ENCODE measurements at places on chromosomes 16 and 17.

DNA sequence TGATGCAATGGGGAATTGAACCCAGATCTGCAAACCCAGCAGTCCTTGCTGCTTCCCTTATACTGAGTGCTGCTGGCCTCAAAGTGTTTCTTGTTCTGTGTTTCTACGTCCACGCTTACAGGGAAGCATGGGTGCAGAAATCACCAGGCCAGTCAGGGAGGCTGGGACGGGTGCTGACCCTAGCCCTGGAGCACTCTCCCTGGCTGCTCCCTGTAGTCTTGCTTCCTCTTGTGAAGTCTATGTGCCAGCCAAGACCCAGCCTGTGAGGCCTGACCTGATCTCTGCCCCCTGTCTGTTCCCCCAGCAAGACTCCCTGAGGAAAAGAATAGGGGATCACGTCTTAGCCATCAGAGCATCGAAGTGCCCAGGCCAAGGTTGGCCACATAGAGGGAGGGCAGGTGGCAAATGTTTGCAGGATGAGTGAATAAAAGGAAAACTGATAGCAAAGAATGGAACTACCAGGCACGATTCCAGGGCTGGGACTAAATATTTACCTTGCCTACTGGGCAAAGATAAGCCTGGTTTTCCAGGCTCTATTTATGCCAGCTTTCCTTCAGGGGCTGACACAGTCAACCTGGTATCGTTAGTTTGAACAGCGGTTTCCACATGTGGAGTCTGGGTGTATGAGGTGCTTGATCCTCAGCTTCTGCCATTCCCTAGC is 41.2 kb upstream of the RHOT1 start:
- no peak for DNase-seq

DNA sequence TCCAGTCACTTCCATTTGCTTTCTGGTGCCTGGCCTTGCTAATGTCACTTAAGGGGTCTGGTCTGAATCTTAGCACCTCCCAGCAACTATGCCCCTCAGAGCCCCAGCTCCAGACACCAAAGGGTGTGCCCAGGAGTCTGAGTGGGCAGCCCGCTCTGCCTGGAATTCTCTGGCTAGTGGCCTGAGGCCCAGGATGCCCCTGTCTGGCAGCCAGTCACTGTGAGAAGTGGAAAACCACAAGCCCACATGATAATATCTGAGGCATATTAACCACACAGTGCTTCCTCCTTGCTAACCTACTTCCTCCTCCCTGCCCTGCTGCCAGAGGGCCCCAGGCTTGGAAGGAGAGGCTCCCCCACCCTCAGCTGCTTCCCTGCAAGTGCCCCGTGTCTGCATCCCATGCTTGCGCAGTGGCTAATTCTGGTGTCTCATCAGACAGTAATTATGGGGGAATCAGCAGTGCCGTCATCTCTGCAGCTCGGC is 14.0 kb downstream of the SRCIN1 start:
- DNase-seq = no peak

- DNase-seq = peak; percentile 73
Measured at GRCh38 chr17:30970831-30971567, at the start of gene RNF135. Gene RNF135 (plus strand): TSS chr17:30971039. CDS start chr17:30971074, 35 bp downstream.

DNA sequence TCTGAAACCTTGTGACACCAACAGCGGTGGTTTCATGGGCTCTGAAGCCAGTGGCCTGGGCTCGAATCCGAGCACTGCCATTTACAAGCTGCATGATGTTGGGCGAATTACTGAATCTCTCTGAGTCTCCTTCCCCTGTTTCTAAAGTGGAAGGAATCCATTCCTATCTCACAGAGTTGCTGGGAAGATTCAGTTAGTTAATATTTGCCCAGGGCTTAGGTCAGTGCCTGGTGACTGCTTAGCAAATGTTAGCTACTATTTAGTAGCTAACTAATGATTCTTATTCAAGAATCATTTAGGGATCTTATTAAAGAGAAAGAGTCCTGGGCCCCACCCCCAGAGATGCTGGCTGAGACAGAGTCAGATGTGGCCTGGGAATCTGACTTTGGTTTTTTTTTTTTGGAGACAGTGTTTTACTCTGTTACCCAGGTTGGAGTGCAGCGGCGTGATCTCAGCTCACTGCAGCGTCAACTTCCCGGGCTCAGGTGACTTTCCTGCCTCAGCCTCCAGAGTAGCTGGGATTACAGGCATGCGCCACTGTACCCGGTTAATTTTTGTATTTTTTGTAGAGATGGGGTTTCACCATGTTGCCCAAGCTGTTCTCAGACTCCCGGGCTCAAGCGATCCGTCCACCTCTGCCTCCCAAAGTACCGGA is 33.6 kb upstream of the RAI1 start:
- no peak for DNase-seq

DNA sequence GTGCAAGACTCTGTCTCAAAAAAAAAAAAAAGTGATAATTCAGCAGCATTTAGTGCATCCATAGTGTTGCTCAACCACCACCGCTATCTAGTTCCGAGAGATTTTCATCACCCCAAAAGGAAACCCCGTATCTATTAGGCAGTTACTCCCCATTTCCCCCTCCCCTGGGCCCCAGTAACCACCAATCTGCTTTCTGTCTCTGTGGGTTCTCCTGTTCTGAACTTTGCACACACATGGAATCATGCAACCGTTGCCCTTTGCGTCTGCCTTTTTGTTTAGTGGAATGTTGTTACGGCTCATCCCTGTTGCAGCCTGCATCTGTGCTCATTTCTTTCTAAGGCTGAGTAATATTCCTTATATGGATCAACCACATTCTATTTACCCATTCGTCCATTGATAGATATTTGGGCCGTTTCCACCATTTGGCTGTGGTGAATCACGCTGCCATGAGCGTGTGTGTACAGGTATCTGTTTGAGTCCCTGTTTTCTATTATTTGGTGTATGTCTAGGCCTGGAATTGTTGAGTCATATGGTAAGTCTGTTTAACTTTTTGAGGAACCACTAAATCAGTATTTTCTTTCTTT is 8.7 kb upstream of the SYNGR2 start:
- DNase-seq = no peak

GRCh38 chr17:28973425-28973824 is 22.1 kb upstream of the PHF12 start:
- DNase-seq = no peak

DNA sequence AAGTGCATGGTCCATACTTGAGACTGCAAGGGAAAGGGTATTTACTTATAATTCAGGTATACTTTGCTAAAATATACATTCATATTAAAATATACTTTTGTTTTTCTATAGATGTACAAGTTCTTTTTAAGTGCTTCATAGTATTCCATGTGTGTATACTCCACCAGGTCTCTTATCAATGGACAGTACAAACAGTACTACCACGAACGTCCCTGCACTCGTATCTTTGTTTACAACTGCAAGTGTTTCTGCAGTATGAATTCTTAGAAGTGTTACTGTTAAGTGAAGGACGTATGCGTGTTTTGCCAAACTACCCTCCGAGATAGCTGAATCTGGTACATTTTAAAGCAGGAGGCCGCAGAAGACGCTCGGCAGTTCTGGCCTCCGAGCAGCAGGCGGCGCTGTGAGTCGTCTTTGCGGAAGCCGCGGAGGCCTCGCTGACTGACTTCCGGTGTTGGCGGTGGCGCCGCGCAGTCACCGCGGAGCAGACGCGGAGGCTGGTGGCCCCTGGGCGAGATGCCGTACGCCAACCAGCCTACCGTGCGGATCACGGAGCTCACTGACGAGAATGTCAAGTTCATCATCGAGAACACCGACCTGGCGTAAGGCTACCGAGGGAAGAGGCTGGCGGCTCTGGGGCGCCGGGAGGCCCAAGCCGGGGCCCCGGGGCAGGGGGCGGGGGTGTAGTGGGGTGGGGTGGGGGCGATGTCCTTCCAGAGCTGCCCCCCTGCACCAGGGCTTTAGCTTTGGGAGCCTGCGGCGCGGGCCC is at the start of gene POLR2C:
POLR2C (plus strand) TSS at position 471 of the 769 bp plus-strand sequence; CDS start at position 517, 46 bp downstream.
- peak; percentile 87 for DNase-seq

- no peak for DNase-seq
Measured at GRCh38 chr16:27337024-27337423, 23.2 kb downstream of the IL4R start.

GRCh38 chr17:67322042-67322787 is 44.2 kb downstream of the PSMD12 start:
- no peak for DNase-seq

DNA sequence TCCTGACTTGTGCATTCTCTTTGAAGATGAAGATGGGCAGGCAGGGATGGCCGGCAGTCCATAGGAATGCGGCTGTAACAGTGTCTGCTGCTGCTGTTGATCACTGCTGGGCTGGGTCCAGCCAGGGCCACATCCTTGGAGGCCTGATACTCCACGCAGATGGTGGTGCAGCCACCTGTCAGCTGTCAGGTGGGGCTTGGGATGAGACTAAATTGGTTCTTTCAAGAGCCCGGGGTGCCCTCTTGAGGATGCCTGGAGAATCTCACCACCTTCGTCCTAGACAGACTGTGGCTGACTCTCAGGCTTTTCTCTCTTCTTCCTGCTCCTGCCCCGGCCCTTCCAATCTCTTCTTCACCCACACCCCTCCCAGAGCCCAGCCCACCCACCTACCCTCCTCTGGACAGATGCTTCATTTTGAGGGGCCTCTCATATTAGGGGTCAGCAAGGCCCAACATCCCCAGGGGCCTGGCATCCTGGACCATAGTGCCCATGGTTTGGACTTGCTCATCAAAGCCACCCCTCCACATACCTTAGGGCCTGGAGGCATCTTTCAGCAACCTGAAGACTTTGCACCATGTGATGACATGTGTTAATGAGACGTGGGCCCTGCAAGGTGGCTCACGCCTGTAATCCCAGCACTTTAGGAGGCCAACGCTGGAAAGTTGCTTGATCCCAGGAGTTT is 19.1 kb downstream of the OSBPL7 start:
- DNase-seq = no peak

GRCh38 chr16:80710918-80711317 is 93.5 kb downstream of the CDYL2 start:
- no peak for DNase-seq

DNA sequence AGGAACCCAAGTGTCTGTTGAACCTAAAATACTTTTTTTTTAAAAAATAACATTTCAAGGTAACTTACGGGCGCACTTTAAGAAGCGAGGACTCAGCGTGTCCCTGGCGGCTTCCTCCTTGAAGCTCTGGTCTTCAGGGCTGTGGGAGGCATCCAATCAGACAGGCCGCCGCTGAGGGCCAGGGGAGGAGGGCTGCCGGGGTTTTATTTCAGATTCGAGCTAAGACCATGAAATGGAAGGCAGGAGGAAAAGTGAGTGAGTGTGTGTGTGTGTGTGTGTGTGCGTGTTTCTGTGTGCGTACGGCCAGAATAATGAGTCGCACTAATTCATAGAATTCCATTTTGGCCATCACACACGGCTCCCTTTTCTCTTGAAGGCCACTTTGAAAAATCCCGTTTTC is 41.1 kb downstream of the C16orf78 start:
- DNase-seq = no peak

DNA sequence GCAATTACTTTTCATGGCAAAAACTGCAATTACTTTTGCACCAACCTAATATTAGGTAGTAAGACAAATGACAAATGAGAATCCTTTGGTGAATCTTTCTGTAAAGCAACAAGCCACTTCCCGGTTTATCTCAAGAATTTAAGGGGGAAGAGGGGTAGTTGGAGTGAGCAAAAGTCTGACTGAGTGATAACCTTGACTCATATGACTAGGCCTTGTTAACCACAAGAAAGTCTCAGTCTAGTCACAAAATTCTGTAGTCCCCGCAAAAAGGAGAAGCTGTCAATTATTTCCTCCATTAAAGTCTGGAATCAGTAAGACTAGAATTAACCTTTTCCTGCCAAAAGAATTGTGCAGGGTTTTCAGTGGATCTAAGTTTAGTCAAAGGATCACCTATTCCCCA is 72.2 kb upstream of the GNAO1 start:
- no peak for DNase-seq

DNA sequence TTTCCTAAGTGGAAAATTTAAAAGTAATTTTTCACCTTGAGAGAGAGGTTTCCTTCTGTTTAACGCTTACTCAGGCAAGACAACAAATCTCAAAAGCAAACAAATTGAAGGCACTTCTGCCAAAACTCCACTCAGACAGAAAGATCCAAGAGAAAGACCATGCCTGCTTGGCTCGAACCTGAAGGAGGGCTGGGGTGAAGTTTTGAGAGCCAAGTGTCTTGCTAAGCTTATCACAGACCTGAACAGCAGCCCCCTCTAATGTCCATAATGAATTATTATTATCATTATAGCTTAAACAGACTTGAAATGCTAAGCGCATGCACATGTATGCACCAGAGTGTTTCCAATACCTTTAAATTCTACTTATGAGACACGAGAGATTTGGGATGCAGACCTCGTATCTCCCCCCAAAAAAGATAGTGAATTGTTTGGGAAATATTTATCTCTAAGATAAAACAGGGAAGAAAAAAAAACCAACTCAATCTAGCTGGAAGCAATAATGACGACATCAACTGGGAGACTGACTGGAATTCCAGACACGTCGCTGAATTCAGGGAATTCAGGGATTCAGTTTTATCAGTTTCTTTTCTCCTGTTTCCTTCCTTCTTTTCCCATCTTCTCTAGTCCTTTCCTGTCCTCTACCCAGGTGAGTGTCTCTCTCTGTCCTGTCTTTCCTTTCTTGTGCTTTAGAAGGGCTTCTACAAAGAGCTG is 473.2 kb downstream of the RBFOX1 start:
- no peak for DNase-seq

GRCh38 chr17:48100591-48101011 is 677 bp downstream of the CBX1 start:
- DNase-seq = no peak

DNA sequence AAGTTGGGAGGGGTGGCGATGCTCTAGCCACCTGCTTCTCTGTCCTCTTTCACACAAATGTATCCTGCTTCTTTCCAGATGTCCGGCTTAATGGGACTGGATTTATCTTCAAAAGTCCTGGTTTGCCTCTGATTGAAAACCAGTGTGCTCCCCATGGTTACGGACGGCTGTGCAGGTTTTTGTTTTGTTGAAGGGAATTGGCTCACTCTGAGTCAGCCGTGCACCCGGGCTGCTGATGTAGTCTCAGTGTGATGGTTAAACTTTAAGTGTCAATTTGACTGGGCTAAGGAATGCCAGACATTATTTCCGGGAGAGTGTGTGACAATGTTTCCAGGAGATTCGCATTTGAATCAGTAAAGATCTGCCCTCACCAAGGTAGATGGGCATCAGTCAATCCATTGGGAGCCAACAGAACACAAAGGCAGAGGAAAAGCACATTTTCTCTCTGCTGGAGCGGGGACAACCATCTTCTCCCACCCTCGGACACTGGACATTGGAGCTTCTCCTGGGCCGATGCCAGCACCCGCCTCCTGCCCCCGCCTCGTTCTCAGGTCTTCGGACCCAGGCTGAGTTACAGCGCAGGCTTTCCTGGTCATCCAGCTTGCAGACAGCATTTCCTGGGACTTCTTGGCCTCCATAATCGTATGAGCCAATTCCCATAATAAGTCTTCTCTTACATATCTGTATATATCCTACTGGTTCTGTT is 126.9 kb upstream of the TNRC6C start:
- no peak for DNase-seq

GRCh38 chr16:83989300-83989699 is 21.3 kb downstream of the NECAB2 start:
- DNase-seq = no peak

- DNase-seq = no peak
Measured at GRCh38 chr17:57108671-57109392, 23.8 kb downstream of the AKAP1 start.

GRCh38 chr16:3234543-3234856 is 458 bp downstream of the ZNF200 start:
- DNase-seq = no peak

- DNase-seq = no peak
Measured at GRCh38 chr16:69378760-69379159, 7.0 kb downstream of the TERF2 start.
